ENCODE measurements at places on chromosomes 1 and 21.

- peak; percentile 22 for DNase-seq
Measured at GRCh38 chr1:1058921-1059493, 15.1 kb downstream of the RNF223 start.

DNA sequence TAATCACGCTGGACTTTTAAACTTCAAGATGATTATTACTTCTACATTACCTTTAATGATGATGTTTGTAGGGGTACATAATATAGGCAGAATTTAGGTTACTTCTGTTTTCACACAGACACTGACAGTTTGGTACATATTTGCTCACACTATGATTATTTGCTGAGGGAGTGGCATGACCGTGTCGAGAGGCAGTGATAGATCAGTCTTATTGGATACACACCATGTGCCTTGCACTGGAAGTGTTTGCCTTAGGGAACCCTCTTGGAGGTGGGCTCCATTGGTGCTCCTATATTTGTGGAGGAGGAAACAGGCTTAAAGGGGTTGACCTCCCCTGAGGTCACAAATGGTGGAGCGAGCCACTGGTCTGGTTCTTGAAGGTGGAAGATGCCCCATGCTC lies 132.1 kb downstream of the PRDM2 start:
- no peak for DNase-seq

DNA sequence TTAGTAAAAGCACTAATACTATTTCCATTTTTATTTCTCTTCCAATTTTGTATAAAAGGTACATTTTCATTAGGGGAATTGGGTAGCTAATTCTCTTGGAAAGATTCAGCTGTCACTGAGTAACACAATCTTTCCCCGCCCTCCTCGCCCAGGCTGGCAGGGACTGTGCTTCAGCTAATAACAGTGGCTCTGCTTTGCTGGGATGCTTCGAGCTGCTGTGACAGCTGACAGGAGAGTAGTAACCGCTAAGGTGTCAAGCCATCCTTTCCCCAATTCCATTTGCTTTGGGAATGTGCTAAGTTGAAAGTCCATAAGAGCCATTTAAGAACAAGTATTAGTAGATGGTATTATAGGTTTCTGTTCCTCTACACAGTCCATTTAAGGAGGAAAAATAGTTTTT lies 106.7 kb upstream of the NRIP1 start:
- DNase-seq = no peak

DNA sequence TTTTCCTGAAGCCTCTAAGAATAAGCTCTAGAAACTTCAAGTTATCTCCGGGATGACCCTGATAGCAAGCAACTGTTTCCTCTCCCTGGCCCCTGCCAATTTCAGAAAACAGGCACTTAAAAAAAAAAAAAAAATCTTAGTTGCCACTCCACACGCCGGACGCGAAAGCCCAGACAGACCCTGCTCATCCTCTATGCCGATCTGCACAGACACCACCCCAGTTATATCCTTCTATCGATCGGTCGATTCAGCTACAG lies 1.7 kb downstream of the ANP32E start:
- DNase-seq = no peak

GRCh38 chr1:224644553-224645154 lies 28.5 kb downstream of the CNIH3 start:
- DNase-seq = peak; percentile 13

GRCh38 chr1:108085628-108086027 lies 114.5 kb downstream of the SLC25A24 start:
- no peak for DNase-seq

DNA sequence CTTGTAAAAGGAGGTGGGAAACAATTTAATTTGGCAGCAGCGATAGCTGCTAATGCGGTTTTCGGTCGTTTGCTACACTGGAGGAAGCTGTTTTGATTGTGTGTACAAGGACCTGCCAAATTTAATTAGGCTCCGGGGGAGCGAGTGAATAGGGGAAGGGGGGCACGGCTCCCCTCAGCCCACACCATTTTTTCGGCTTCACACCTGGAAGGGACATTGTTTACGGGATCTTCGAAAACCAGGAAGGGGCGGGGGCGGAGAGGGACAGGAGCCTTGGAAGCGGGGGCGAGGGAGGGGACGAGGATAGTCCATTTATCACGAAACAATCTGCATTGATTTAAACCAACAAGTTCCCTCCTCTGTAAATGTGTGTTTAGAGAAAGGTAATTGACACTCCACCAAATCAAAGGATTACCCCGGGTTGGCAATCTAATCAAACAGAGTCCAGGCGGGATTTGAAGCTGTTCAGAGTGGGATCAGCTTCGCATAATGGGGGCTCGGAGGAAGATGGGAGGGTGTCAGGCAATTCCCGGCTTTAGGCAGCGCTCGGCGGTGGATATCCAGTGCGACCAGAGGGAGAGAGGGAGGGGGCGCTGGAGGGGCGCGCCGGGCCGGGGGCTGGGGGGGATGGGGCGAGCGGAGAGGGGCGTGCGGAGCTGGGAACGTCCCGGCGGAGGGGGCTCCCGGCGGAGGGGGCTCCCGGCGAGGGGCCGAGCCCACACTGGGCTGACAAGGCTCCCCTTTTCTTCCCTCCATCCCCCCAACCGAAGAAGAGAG lies 9.8 kb downstream of the PAX7 start:
- DNase-seq = no peak

DNA sequence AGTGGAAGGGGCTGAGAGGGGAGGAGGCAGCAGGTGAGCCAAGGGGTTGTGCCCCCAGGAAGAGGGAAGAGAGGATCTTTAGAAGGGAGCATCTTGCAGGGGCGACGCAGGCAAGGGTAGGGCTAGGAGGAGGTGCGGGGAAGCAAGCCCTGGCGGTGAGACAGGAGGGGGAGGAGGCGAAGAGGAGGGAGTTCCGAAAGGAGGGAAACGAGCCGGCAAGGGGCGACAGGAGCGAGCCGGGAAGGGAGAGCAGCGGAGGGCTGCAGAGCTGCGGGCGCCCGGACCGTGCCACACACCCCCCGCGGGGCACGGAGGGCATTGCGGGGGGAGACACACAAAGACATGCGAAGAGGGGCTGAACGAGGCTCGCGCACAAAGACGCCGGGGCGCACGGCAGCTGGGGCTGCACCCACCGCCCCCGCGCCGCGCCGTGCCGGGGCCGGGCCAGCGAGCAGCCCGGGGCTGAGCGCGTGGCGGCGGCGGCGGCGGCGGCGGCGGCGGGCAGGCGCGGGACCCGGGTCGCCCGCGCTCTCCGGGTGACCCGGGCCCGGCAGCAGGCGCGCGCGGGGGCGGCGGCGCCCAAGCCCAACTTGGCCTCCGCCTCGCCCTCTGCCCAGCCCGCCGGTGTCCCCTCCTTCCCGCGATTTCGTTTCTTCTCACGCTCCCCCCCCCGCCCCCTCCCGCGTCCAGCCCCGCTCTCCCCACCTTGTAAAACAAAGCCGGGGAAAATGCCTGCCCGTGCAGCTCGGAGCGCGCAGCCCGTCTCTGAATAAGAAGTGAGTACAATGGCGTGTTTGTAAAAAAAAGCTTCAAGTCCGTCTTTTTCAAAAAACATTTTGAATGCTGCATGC lies at the start of gene KCNK2:
Gene KCNK2 (plus strand): TSS at position 206 of the 851 bp plus-strand sequence. CDS start 649 bp downstream, outside the sequence.
- no peak for DNase-seq

DNA sequence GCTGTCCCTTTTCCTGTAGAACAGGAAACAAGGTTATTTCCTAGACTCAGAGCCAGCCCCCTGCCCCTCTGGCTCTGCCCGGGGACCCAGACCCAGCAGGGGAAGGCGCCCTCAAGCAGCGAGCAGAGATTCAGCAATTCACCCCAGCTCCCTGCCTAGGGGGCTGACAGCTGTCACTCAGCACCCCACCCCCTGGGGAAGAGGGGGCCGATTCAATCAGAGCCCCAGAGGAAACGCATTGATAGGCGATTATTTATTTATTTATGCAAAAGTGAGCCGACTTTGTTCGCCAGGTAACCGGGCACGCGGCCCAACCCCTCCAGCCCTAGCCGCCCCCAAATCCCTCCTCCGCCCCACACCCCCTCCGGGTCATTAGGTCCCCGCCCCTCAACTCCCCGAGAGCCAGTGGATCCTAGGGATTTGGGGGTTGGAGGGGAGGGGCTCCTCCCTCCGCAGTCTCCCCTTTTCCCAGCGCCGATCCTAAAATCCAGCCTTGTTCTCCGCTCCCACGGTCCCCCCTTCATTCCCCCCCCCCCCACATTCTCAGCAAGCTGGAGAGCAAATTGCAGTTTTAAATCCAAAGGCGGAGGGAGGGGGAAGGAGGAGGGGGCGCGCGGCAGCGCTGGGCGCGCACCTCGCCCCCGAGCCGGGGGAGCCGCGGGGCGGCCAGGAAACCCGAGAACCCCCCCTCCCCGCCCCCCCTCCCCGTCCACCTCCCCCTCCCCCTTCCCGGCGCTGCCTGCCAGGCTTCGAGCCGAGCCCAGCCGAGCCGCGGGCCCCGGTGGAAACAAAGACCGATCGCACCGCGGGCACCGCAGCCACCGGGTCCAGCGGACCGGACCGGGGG lies 1.3 kb downstream of the AHDC1 start:
- DNase-seq = peak; percentile 21

GRCh38 chr21:34020005-34020847 lies 53.2 kb upstream of the MRPS6 start:
- no peak for DNase-seq

DNA sequence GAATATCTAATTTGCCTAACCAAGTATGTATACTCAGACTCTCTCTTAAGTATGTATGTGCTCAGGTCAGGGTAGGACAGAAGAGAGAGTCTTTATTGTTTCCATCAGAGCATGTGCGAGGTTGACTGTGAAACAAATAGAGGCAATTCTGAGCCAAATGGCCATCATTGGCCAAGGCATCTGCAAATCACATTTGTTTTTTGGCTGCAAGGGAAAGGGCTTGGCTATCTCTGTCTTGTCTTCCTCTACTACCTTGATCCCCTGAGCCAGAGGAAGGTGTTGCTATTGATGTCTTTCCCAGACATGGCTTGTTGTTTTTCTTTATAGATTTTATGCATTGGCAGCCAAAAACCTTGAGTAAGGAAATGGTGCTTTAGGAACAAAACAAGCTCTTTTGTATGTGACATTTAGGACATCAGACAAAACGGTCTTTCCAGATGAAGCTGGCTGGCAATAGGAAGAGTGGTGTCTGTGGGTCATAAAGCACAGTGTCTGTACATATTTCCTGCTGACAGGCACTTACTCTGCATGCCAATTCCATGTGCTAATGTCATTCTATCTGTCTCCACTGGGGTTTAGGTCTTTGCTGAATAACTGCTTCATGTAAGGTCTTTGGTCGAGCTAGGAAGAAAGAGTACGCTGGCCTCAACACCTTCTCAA lies 163.3 kb downstream of the BRINP2 start:
- DNase-seq = no peak

DNA sequence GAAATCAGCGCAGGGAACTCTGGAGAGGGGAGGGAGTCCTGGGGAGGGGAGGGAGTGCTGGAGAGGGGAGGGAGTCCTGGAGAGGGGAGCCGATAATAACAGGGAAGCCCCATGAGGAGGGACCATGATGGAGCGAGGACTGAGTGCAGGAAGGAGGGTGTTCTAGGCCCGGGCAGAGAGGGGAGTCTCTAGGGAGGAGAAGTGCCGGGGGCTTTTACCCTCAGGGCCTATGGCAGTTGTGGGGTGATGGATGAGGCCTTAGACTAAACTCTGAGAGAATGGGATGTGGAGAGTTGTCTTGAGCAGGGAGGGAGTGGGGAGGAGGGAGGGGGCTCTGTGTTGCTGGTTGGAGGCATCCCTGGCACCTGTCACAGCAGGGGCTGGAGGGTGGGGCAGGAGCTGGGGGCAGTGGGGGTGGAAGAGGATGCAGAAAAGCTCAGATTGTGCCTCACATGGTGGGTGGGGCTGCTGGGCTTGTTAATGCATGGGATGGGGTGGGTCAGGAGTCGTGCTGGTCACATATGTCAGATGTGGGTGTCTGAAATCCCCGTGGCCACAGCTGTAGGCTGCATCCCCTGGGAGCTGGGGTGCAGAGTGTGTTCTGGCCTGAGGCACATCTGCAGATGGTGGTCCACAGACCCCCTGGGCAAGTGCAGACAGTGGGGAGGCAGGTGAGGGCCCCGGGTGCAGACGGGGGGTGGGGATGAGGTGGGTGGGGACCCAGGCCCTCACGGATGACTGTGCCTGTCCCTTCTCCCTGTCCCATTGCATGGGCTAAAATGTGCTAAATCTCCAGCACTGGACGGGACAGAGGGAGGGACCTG lies 88.4 kb upstream of the COL6A1 start:
- DNase-seq = no peak

GRCh38 chr1:2911421-2912178 lies 109.7 kb upstream of the ACTRT2 start:
- DNase-seq = no peak

DNA sequence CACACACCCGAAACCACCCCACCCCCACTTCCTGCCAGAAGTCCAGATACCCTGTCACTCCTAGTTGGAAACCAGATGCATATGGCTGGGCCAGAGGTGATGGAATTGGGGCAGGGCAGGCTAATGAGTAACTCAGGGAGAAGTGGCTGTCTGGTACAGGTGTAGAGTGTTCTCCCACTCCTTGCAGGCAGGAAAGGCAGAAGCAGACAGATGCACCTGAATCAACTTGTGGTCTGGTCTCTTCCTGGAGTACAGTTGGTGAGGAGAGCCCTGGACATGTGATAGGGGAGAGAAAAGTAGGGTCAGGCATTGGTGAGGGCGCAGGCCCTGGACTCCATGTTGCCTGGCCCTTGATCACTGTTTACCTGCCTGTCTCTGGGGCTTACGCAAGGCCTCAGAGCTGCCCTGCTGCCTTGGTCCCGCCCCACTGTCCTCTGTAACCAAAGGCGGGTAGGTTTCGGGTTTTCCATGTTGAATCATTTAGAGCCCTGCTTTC lies 2.5 kb downstream of the CGN start:
- DNase-seq = no peak

DNA sequence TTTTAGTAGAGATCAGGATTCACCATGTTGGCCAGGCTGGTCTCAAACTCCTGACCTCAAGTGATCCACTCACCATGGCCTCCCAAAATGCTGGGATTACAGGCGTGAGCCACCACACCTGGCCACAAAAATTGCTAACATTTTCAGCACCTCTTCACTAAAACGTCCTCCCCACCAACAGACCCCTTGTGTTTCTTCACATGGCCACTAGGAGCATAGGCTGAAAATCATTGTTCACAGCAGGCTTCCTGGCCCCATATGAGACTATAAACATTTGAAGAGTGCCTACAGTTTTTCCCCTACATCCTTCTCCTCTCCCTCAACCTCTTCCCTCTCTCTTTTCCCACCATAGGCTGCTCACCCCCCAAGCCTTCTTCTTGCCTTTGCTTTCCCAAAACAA lies 28.0 kb upstream of the SFPQ start:
- DNase-seq = no peak

- DNase-seq = no peak
Measured at GRCh38 chr1:201461645-201462441, 7.1 kb downstream of the PHLDA3 start.

DNA sequence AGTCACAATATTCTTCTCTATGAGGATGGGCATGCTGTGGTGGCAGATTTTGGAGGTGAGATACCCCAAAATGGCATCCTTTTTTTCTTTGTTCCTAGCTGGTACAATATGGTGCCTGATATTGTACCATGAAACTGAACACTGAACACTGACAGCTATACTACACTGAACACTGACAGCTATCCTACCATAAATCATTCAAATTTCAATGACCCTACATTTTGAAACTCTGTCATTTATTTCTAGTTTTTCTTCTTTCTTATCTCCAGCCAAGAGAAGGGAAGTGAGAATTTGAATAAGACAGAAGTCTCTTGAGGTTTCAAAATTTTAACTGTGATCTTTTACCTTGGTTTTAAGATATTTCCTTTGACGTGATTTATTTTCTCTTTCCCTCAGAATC lies 76.3 kb downstream of the LRRC53 start:
- no peak for DNase-seq
